ENCODE measurements at places on chromosomes 2 and 18.

DNA sequence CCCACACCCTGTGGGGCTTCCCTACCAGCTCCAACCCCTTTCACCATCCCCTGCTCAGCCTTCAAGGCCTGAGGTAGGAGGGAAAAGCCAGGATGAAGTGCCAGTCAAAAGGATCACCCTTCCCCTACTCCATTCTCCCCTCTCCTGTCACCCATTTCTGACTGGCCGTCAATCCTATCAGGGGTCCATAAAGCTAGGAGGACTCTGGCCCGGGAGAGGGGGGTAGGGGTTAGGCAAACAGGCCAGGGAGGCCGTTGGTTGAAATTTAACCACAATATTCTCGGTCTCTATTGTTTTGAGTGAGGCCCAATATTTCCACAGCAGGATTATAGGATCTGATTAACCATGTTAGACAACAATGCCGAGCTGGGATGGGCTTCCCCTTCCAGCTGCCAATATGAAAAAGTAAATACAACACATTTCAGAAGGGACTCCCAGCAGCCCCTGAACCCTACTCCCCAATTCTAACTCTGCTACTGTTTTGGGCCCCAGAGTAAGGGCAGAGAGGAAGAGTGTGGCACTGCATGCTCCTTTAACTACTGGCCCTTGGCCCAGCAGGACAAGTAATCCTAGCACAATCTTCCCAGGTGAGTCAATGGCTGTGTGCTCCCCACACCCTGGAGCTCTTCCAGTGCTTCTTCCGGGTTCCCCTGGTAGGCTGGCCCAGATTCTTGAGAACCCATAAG, 10.6 kb upstream of the IHH start:
- H3K27ac ChIP-seq = no peak overlapping the region
- no peak overlapping the region for H3K4me3 ChIP-seq
- H3K4me1 ChIP-seq = no peaks in the 10 kb centered on the region
- peaks cover 6% of the 10 kb centered on the region for H3K36me3 ChIP-seq

GRCh38 chr18:36149514-36150289, 20.0 kb downstream of the ELP2 start:
- peaks cover 11% of the 10 kb centered on the region for H3K4me1 ChIP-seq
- no peak overlapping the region for H3K27ac ChIP-seq
- no peak for DNase-seq

DNA sequence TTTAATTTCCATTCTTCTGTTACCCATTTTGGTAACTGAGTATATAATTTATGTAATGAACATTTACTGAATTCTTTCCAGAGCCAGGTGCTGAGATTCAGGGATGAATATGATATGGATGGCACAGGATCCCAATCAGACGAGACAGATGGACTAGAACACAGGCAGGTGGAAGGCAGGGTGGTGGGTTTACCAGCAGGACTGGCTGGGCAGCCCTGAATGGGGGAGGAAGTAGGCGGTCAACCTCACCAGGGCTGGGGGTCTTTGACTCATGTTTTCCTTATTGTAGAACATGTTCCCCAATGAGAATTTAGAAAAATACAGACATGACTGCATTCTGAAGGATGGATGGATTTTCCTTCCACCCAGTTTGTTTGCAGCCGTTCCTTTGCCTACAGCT, 80.3 kb downstream of the CIB4 start:
- H3K4me3 ChIP-seq = no peak overlapping the region
- peaks cover 2% of the 10 kb centered on the region for H3K4me1 ChIP-seq
- peaks cover 82% of the 10 kb centered on the region for H3K27me3 ChIP-seq
- DNase-seq = no peak
- no peak overlapping the region for H3K27ac ChIP-seq
- no peaks in the 10 kb centered on the region for H3K36me3 ChIP-seq

GRCh38 chr18:43751835-43752234, 474.5 kb upstream of the SYT4 start:
- no peak overlapping the region for H3K4me3 ChIP-seq
- no peaks in the 10 kb centered on the region for H3K27me3 ChIP-seq
- no peaks in the 10 kb centered on the region for H3K36me3 ChIP-seq
- no peak for DNase-seq
- H3K4me1 ChIP-seq = no peaks in the 10 kb centered on the region

GRCh38 chr2:8674420-8675009, 7.3 kb upstream of the ID2 start:
- peaks cover 54% of the 10 kb centered on the region for H3K27me3 ChIP-seq
- H3K4me1 ChIP-seq = peaks cover 15% of the 10 kb centered on the region
- no peak for DNase-seq
- peaks cover 10% of the 10 kb centered on the region for H3K36me3 ChIP-seq
- H3K4me3 ChIP-seq = no peak overlapping the region

DNA sequence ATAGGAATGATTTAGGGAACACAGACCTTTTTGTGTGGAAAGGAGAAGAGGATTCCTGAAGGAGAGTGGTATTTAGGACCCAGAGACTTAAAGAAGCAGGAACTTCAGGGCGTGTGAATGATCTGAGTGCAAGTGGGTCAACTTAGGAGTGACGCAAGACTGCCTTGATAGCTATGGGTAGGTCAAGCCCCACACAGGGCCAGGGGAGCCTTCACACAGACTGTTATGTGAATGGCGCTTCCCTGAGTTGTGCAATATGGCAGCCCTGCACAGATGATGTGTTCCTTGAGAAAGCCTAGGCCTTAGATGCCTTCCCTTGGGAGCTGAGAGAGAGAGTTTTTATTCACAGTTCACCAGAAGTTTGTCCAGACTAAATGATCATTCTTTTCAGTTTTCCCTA, 47.1 kb upstream of the IGFBP5 start:
- no peak overlapping the region for H3K4me3 ChIP-seq
- no peaks in the 10 kb centered on the region for H3K36me3 ChIP-seq
- peaks cover 36% of the 10 kb centered on the region for H3K27me3 ChIP-seq
- DNase-seq = no peak
- no peaks in the 10 kb centered on the region for H3K4me1 ChIP-seq

DNA sequence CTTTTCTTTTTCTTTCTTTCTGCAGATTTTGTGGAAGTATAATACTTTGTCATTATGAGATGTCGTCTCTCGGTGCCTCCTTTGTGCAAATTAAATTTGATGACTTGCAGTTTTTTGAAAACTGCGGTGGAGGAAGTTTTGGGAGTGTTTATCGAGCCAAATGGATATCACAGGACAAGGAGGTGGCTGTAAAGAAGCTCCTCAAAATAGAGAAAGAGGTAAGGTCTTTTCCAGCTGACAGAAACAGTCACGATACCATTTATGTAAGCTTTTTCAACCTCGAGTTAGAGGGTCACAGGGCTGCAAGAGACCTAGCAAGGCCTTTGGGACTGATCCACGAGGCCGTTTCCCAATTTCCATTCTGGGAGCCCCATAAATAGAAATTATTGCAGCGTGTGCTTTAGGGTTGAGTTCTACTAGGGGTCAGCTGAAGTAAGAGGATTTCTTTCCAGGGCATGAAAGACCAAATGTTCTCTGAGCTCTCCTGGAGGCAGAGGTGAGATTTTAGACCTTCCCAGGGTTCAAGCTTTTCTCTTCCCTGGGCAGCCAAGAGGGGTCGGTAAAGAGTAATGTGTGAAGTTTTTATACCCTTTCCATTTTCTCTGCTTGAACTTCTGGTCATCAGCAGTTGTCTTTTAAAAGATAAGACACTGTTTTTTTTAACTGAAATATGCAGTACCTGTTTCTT, 15.5 kb downstream of the MAP3K20 start:
- H3K36me3 ChIP-seq = no peaks in the 10 kb centered on the region
- peaks cover 39% of the 10 kb centered on the region for H3K27me3 ChIP-seq
- H3K4me1 ChIP-seq = no peaks in the 10 kb centered on the region
- no peak overlapping the region for H3K27ac ChIP-seq
- no peak overlapping the region for H3K4me3 ChIP-seq
- DNase-seq = no peak

- H3K27ac ChIP-seq = no peak overlapping the region
- no peaks in the 10 kb centered on the region for H3K27me3 ChIP-seq
- DNase-seq = no peak
- H3K36me3 ChIP-seq = peaks cover 53% of the 10 kb centered on the region
Observed at GRCh38 chr2:75705921-75706320, 4.8 kb downstream of the GCFC2 start.

GRCh38 chr2:177273408-177273807, 8.9 kb upstream of the NFE2L2 start:
- no peaks in the 10 kb centered on the region for H3K36me3 ChIP-seq
- peaks cover 37% of the 10 kb centered on the region for H3K4me1 ChIP-seq
- DNase-seq = no peak
- H3K27ac ChIP-seq = peak overlapping the region; percentile 12

- H3K27ac ChIP-seq = no peak overlapping the region
- no peak for DNase-seq
- no peaks in the 10 kb centered on the region for H3K27me3 ChIP-seq
- H3K36me3 ChIP-seq = peaks cover 47% of the 10 kb centered on the region
- no peak overlapping the region for H3K4me3 ChIP-seq
Observed at GRCh38 chr2:128134573-128134972, 43.6 kb downstream of the UGGT1 start.

- DNase-seq = no peak
- no peak overlapping the region for H3K27ac ChIP-seq
- peaks cover 17% of the 10 kb centered on the region for H3K4me1 ChIP-seq
- H3K36me3 ChIP-seq = peaks cover 2% of the 10 kb centered on the region
- peaks cover 21% of the 10 kb centered on the region for H3K27me3 ChIP-seq
Observed at GRCh38 chr2:224404796-224405195, 2.9 kb upstream of the FAM124B start.

- no peak for DNase-seq
- no peak overlapping the region for H3K4me3 ChIP-seq
- H3K27ac ChIP-seq = no peak overlapping the region
- no peaks in the 10 kb centered on the region for H3K4me1 ChIP-seq
- no peaks in the 10 kb centered on the region for H3K36me3 ChIP-seq
- H3K27me3 ChIP-seq = no peaks in the 10 kb centered on the region
Observed at GRCh38 chr2:209763106-209763505, 8.5 kb upstream of the UNC80 start.

- H3K36me3 ChIP-seq = no peaks in the 10 kb centered on the region
- H3K27ac ChIP-seq = no peak overlapping the region
- H3K27me3 ChIP-seq = peaks cover 18% of the 10 kb centered on the region
- no peak overlapping the region for H3K4me3 ChIP-seq
Observed at GRCh38 chr2:240149943-240150784, 9.7 kb upstream of the OTOS start.

GRCh38 chr2:12702168-12703121, 14.3 kb upstream of the TRIB2 start:
- peaks cover 4% of the 10 kb centered on the region for H3K36me3 ChIP-seq
- H3K4me3 ChIP-seq = no peak overlapping the region
- DNase-seq = peak; percentile 26
- H3K4me1 ChIP-seq = peaks cover 33% of the 10 kb centered on the region

- no peaks in the 10 kb centered on the region for H3K27me3 ChIP-seq
- DNase-seq = no peak
- peaks cover 6% of the 10 kb centered on the region for H3K36me3 ChIP-seq
- no peak overlapping the region for H3K27ac ChIP-seq
- peaks cover 22% of the 10 kb centered on the region for H3K4me1 ChIP-seq
Observed at GRCh38 chr2:101516349-101516748, 41.4 kb upstream of the RFX8 start.

GRCh38 chr2:237529452-237530402, 36.6 kb upstream of the PRLH start:
- H3K4me1 ChIP-seq = no peaks in the 10 kb centered on the region
- H3K27me3 ChIP-seq = no peaks in the 10 kb centered on the region
- H3K36me3 ChIP-seq = no peaks in the 10 kb centered on the region
- no peak for DNase-seq
- H3K4me3 ChIP-seq = no peak overlapping the region

DNA sequence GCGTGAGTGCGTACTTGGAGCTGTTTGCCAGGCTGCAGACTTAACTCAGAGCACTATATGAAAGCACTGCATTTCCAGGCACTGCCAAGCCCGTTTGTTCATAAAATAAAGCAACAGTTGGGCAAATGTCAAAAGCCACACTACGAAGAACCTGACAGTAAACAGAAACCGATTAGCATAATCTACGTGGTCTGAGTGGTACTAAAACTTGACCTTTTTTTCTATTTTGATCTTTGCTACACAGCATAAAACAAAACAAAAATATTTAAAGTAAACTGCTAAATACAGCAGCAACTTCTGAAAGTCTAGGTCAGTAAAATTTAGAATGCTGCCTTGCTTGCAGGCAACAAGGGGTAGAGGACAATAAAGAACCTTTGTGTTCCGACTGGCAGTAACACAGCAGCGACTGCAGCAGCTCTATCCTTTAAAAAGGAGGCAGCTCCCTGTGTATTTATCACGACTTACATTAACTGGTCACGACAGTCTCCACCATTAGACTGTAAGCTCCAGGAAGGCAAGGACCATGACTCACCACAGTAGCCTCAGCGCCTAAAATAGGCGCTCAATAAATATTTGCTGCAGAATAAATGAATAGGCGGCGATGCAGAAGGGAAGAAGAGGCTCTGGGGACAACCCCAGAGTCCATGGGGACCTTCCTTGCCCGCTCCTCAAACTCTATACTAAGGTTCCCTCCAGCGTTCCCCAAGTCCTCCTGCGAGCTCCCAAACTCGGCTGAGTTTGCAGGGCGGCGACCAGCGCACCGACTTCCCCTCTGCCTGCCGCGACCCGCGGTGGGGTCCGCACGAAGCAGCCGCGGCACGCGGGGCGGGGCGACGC, 902 bp downstream of the SS18 start:
- peaks cover 7% of the 10 kb centered on the region for H3K36me3 ChIP-seq
- H3K4me3 ChIP-seq = peak overlapping the region; percentile 90
- H3K27me3 ChIP-seq = no peaks in the 10 kb centered on the region
- peak overlapping the region; percentile 96 for H3K27ac ChIP-seq
- peaks cover 21% of the 10 kb centered on the region for H3K4me1 ChIP-seq

DNA sequence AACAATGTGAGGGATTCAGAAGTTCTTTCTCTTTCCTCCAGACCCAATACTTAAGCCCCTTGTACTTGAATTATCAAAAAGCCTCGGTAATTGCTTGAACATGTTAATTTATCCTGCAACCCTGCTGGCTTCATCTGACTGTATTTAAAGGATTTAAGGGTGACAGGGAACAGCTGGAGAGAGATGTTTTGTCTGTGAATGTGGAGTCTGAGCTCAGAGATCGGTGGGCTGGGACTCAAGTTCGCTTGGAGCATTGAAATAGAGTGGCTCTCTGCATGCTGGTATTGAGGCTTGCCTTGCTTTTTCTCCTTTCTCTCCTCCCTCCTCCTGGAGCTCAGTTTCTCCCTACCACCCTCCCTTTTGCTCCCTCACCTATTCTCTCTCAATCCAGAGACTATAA, 73.6 kb downstream of the BOD1L2 start:
- H3K27me3 ChIP-seq = peaks cover 12% of the 10 kb centered on the region
- no peak for DNase-seq
- H3K4me3 ChIP-seq = no peak overlapping the region

- H3K27ac ChIP-seq = no peak overlapping the region
- no peaks in the 10 kb centered on the region for H3K4me1 ChIP-seq
- H3K27me3 ChIP-seq = peaks cover 4% of the 10 kb centered on the region
- DNase-seq = no peak
- H3K4me3 ChIP-seq = no peak overlapping the region
- no peaks in the 10 kb centered on the region for H3K36me3 ChIP-seq
Observed at GRCh38 chr2:205898744-205899143, 187.2 kb downstream of the INO80D start.

- H3K4me3 ChIP-seq = no peak overlapping the region
- H3K27me3 ChIP-seq = no peaks in the 10 kb centered on the region
- no peak overlapping the region for H3K27ac ChIP-seq
- peaks cover 2% of the 10 kb centered on the region for H3K36me3 ChIP-seq
Observed at GRCh38 chr2:99651930-99652670, 162.3 kb upstream of the REV1 start.

- H3K4me1 ChIP-seq = peaks cover 5% of the 10 kb centered on the region
- H3K36me3 ChIP-seq = no peaks in the 10 kb centered on the region
- DNase-seq = peak; percentile 6
- H3K4me3 ChIP-seq = no peak overlapping the region
Observed at GRCh38 chr2:206693399-206694137, 24.6 kb downstream of the DYTN start.

- no peak for DNase-seq
- no peak overlapping the region for H3K4me3 ChIP-seq
- no peak overlapping the region for H3K27ac ChIP-seq
Observed at GRCh38 chr2:19461504-19462255, 103.3 kb upstream of the OSR1 start.

GRCh38 chr2:215382011-215382410, 53.9 kb downstream of the FN1 start:
- H3K27ac ChIP-seq = no peak overlapping the region
- H3K4me1 ChIP-seq = no peaks in the 10 kb centered on the region
- H3K36me3 ChIP-seq = peaks cover 1% of the 10 kb centered on the region

Data from activated naive CD8-positive, alpha-beta T cell treated with anti-CD3 and anti-CD28 coated beads for 36 hours (primary cell).